ENCODE measurements at places on chromosomes 4 and X.

GRCh38 chr4:80361329-80361900, 25.9 kb downstream of the CFAP299 start:
- no peak for DNase-seq

- DNase-seq: no peak
These were observed 312.9 kb upstream of the GIMD1 start for GRCh38 chr4:106681381-106681921.

DNA sequence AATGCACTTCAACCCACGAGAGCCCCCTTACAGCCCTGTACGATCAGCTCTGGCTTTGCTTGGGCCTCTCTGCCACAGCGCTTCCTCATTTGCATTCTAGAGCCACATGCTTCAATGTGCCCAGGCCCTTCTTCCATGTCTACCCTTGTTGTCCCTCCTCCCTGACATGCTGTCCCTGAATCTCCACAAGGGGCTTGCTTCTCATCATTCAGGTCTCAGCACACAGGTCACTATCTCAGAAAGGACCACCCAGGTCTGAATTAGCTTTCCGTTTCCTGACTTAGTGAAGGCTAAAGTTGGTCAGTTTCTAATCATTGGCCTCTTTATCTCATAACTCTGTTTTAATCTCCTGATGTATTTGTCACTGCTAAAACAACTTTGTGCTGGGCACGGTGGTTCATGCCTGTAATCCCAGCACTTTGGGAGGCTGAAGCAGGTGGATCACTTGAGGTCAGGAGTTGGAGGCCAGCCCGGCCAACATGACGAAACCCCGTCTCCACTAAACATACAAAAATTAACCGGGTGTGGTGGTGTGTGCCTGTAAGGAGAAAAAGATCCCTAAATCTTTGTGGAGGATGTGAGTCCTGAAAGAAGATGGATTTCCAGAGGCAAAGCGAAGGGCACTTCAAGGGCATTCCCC, 17.9 kb upstream of the SLC34A2 start:
- no peak for DNase-seq

- DNase-seq: no peak
These were observed 1487.7 kb upstream of the ADGRL3 start for GRCh38 chr4:59712470-59712869.

DNA sequence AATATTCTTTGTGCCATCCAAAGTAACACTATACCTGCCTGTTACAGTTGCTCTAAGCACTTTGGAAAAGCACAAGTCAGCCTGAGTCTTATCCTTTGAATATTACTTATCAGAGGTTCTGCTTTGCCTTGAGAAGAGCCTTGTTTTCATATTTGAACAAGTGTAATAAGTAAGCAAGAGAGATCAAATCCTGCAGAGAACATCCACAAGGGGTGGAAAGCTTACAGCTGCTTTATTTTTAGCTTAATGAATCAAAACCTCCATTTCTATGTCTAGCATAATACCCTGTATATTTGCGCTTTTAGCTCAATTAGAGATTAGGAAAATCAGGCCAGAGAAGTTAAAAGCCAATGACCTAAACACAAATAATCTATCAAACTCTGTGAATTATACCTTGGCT, 139.8 kb downstream of the CDS1 start:
- DNase-seq: no peak

DNA sequence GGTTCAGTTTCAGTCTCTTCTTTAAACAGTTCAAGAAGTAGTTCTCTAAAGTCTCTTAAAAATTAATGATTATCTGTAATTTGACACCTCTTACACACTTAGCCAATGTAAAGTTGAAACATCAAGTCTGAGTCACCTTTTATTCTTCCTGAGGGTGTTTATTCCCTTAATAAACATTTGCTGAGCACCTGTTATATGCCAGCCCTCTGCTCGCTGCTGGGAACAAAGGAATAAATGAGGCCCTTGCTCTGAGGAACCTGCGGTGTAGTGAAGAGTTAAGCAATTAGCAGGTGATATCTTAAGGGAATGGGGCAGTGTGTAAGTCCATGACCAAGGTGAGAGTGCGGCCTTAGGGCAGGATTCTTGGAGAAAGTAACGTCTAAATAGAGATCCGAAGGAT, 5.2 kb upstream of the NDNF start:
- no peak for DNase-seq

DNA sequence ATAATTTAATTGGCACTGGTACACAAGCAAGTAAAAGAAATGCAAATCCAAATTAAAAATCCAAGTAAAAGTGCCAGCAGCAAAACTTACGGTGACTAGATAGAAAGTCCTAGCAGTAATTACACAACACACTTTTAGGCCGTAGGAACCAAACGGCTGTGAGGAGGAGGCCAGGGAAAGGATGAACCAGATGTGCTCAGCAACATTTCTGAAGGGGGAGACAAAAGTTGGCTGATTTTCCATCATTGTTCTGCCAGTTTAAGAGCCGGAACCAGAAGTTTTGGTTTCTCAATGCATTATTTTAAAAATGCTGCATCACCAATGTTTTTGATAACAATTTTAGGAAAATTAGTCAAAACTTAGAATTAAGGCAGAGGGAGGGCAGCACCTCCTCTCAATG, 68.7 kb upstream of the ENPP6 start:
- no peak for DNase-seq

DNA sequence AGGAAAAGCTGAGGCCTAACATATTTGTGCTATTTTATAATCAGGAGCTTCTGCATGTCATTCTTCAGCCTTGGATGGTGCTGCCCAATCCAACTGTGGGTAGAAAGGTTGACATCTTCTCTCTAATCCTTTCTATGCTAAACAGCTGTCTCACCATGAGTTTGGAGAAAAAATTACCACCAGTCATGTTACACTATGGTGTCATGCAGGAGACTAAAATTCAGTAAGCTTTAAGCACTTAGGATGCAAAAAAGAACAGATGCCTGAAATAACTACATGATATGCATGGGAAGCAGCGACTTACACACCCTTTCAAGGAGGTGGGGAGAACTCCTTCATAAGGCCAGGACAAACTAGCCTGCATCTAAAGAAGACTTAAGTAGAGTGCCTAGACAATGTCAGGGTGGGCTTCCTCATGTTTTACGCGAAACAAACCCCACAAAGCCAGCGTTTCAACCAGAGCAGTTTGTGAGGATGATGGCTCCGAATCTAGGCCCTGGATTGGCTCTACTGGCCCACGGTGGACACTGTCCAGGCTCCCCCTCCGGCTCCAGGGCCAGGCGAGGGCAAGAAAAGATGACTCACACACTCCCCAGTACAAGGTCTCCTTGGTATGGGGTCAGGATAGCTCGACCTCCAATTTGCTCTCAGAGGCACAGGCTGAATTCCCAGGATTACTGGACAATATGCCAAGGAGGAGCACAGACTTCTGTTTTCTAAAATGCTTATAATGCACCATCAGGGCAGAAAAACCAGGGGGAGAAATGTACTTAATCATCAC, 45.1 kb downstream of the STX18 start:
- no peak for DNase-seq
